ENCODE measurements at places on chromosomes 7 and 10.

DNA sequence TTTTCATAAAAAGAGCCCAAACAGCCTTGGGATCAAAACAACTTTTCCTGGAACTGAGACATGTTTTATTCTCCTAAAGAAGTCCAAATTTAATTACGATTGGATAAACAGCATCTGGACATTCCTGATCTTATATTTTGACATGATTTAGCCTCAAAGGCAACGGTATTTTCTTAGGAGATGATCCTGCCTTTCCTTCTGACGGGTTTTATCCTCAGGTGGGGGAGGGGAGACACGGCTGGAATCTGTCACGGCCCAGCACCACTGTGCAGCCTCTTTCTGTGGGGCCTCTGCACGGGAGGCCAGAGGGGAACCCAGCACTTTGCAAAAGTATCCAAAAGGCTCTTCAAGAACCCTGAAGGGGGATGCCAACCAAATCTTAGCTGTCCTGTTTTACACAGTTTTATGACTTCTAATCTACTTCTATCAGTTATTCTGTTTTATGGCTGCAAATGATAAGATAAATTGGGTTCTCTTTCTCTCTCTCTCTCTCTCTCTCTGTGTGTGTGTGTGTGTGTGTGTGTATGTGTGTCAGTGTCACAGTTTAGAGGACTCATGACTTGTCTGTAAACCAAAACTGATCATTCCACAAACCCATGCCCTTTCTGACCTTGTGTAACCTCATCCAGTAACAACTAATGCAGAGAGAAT lies 321.1 kb upstream of the NPVF start:
- DNase-seq = no peak

DNA sequence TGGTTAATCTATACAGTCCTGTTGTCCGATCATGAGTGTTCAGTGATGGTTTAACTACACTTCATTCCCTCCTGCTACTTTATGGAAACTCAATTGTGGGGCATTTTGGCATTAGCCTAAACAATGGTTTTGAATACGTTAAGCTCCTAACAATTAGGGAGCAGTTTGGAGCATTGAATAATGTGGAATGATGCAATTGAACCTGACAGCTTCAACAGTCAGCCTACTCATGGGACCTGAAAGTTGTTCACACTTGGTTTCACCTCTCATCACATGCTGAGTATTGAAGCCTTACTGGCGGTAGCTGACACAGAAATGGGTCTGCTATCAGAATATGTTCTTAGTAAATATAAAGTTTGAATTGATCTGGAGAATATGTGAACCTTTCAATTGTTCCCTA lies 186.1 kb downstream of the MLLT10 start:
- DNase-seq = no peak

- no peak for DNase-seq
Observed at GRCh38 chr7:18386607-18387006, 108.9 kb upstream of the HDAC9 start.

GRCh38 chr10:72278668-72279393 lies 5.1 kb downstream of the DDIT4 start:
- DNase-seq = no peak

DNA sequence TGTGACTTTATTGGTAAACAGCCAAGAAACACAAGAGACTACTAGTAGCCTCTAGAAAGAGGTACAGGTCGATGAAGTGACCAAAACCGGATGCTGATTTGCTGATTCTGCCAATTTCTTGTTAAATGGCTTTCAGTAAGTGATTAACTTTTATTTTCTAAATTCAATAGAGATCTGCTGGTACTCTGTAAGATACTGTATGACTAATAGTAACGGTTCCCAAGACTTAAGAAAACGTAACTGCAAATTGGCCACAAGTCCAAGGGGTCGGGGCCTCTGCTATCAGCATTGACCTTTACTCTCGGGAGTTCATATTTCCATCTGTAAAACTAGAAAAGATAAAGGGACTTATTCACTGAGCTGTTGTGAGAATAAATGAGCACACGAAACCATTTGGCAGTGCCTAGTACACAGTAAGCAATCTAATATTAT lies 1.4 kb downstream of the FAM3C start:
- DNase-seq = no peak

DNA sequence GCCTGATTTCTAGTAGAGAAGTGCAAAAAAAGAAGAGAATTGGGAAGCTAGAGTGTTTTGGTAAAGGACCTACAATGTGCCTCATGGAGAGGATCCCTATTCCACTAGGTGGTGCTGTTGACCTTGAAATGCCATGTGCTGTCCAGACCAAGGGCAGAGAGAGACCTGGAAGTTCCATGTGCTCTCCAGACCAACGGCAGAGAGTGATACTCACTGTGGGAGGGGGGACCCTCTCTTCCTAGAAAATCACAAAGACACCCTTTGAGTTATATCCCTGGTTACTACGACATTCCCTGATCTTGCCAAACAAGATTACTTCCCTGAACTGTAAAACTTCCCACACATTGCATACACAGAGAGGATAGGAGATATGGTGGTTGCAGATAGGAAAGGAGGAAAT lies 212.7 kb upstream of the ZNF804B start:
- no peak for DNase-seq

GRCh38 chr10:79367426-79368189 lies 20.3 kb downstream of the PPIF start:
- no peak for DNase-seq

All from stimulated activated CD4-positive, alpha-beta T cell treated with anti-CD3 and anti-CD28 coated beads, Interleukin-2, amount 100 ng/mL, for 4 hours (primary cell).